Myocyte (in vitro differentiated cells): ENCODE measurements at places on chromosomes 13 and 19. TPM values are rescaled to one million over a fixed set of nuclear protein-coding genes. Genes with fewer than 3 reads are reported as not detected.
A peak's percentile ranks its signal among the peaks of the same experiment; 100 is the strongest.

GRCh38 chr13:36518707-36519106, 86.4 kb downstream of the CCNA1 start:
- no peak for DNase-seq

DNA sequence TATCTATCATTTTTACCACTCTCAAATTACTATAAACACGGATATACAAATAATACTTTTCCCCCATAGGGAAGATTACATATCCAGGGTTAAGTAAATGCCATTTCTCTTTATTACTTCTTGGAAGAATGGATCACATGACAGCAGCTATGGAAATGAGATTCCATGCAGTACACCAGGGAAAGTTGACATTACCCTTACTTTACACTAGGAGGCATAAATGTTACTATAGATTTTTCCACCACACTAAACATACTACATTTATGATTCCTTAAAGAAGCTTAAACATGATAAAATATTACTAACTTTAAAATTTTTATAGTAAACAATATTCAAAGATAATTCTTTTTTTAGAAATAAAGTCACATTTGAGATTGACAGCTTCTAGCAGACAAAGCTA, 611.4 kb downstream of the PCDH9 start:
- DNase-seq: peak; percentile 13

DNA sequence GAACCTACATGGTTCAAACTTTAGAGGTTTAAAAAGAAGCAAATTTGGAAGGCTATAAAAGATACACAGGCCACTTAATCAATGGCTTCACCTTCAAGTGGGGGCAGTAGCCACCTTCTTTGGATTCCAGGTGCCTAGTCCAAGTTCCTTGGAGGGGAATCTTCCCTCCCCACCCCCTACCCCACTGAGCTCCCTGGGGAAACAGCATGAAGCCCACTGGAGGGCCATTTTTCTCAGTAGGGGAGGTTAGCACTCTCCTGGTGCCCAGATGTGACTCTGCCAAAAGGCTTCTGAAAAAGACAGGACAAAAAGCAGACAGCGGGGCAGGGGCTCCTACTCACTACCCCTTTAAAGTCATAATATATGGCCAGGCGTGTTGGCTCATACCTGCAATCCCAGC, 93.9 kb downstream of the KCTD15 start:
- DNase-seq: no peak

GRCh38 chr19:33235996-33236350, 10.3 kb upstream of the SLC7A10 start:
- no peak for DNase-seq

- no peak for DNase-seq
These were observed 93.8 kb upstream of the ARHGEF7 start for GRCh38 chr13:111021270-111021669.

- DNase-seq: no peak
These were observed 8.8 kb downstream of the METTL21C start for GRCh38 chr13:102686024-102686423.

Gene PRODH2
- total RNA-seq: not detected in 2 replicates
